ENCODE measurements at places on chromosomes 4 and X.

DNA sequence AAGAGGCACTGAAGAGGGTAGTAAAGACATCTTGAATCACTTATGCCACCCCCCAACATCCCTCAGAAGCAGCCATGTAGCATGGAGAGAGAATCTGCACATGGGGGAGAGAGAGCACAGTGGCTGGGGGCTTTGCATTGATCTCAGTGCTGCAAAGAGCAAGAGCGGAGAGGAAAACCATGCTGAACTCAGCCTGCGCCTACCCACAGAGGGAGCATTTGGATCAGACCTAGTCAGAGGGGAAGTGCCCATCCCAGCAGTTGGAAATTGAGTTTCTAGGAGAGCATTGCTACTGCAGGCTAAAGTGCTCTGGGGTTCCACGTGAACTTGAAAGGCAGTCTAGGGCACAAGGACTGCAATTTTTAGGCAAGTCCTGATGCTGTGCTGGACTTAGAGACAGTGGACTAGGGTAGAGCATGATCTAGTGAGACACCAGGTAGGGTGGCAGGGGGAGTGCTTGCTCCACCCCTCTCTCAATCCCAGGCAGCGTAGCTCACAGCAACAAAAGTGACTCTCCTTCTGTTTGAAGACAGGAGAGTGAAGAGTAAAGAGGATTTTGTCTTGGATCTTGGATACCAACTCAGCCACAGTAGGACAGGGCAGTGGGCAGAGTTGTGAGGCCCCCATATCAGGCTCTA, 9.0 kb upstream of the PROM1 start:
- DNase-seq: no peak

DNA sequence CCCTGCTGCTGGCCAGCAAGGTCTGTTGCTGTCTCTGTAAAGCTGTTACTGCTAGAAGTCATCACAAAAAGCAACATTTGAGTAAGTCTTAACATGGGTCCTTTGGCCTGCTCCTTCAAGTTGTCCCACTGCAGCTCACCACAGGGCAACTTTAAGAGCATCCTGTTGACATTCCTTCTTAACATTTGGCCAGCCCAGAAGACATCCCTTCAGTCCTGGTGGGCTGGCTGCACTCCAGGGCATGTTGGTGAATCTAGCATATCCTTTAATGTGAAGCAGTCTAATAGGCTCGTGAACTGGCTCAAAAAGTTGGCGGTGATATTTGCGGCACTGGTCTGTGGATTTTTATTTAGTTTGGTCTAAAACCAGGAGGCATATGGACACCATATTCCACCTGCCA, 92.2 kb upstream of the MAML3 start:
- DNase-seq: no peak

- no peak for DNase-seq
These were observed 159.9 kb downstream of the TRIML1 start for GRCh38 chr4:188299161-188299560.

GRCh38 chr4:110510955-110511544, 35.1 kb downstream of the ENPEP start:
- DNase-seq: no peak

GRCh38 chrX:77293331-77293995, 153.7 kb upstream of the FGF16 start:
- no peak for DNase-seq

DNA sequence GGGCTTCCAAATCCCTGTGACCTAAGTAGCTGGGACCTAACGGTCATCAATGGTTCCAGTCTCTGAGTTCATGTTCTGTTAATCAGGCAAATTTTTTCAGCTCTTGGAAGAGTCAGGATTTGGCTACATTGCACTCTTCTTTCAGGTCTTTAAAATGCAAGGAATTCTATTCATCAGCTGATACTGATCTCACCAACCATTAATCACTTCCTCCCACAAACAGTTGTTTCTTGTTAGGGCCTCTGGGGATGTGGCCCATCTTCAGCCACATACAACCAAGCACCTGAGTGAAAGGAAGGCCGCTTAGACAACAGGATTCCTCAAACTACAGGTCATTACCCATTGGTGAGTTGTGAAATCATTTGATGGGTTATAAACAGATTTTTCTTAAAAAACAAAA, 71.7 kb downstream of the FANCB start:
- DNase-seq: no peak

DNA sequence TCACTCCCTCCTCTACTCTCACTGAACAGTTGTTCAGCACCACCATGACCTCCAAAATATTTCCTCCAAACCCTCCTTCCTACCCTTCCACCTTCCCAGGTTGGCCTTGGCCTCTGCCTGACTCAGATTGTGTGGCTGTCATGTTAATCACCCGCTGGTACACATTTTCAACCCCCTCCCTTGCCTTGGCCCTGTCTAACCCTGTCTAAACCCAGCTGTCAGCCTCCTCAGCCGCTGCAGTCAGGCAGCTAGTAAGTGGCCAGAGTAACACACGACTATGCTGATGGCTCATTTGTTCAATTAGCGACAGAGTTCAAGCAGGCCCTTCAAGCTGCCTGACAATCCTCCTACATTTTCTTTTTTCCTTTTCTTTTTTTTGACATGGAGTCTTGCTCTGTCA, 18.0 kb downstream of the ING2 start:
- DNase-seq: no peak

GRCh38 chr4:81876106-81876505, 404.4 kb upstream of the RASGEF1B start:
- no peak for DNase-seq

DNA sequence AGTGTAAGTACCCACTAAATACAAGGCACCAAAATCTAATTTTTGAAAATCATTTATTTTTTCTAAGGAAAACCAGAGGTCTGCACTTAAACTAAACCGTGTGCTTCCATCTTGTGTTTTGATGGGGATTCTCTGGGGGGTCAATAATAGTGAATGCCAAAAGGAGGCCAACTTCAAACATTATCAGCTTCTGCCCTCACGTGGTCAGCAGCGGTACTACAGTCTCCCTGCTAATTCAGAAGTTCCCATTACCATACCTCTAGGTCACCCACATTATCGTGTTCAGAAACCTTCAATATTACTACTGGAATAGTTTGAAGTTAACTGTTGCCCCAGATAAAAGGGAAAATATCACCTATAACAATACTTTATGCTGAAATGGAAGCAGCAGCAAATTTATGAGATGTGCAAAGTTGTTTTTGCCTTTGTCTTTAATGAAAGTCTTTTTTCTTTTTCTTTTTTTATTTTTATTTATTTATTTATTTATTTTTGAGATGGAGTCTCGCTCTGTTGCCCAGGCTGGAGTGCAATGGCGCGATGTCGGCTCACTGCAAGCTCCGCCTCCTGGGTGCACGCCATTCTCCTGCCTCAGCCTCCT, 17.3 kb downstream of the CTPS2 start:
- DNase-seq: no peak
